Activated T-cell treated with anti-CD3 and anti-CD28 coated beads for 24 hours (primary cell): ENCODE measurements at places on chromosomes 2 and 18.

DNA sequence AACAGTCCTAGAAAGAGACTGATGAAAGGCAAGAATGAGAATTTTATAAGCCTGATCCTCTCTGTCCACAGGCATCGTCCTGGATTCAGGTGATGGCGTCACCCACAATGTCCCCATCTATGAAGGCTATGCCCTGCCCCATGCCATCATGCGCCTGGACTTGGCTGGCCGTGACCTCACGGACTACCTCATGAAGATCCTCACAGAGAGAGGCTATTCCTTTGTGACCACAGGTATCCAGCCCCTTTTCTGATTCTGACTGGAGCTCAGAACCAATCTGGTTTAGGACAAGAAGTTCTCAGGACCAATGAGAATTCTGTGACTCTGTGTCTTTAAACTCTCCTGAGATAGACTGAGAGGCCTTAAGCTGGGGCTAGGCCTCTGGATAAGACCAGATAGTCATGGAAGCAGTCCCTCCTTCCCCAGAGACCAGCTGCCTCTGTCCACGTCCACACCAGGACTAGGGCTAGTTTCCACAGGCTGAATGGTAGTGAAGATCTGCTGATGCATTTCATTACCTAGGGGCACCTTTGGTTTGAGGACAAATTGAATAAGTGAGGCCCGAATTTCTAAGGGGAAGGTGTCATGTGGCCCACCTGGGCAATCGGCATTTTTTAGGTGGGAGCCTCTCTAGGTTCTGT lies 13.1 kb upstream of the DGUOK start:
- no peak for DNase-seq

DNA sequence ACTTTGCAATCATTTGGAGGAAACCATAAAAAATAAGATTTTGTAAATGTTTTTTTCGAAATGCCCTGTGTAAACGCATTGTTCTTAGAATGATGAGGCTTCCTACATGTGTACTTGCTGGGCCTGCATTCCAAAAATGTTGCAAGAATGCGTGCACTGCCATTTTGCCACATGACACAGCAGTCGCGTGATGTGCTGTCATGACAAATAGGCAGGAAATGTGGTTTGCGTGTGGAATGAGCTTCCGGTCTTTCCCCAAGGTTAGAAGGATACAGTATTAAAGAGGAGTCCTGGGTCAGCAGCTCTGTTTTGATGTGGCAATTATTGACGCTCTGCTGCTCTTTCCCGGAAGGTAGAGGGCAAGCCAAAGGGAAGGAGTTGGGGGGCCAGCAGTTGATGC lies 18.1 kb upstream of the SERPINB2 start:
- no peak for DNase-seq

DNA sequence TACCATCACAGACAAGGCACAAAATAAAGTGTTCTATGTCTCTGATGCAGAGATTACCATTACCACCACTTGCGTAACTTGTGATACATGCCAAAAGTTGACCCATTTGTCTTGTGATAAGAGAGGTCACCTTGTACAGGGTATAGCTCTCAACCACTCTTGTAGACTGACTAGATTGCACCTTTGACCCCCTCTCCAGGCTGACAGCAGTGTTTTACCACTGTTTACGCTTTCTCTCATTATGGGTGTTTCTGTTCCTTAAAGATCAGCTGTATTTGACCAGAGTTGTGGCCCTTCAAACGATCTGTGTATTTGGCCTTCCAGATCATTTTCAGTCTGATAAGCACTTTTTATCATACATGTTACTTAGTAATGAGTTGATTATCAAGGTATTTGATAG lies 215.7 kb upstream of the HNMT start:
- DNase-seq: no peak

DNA sequence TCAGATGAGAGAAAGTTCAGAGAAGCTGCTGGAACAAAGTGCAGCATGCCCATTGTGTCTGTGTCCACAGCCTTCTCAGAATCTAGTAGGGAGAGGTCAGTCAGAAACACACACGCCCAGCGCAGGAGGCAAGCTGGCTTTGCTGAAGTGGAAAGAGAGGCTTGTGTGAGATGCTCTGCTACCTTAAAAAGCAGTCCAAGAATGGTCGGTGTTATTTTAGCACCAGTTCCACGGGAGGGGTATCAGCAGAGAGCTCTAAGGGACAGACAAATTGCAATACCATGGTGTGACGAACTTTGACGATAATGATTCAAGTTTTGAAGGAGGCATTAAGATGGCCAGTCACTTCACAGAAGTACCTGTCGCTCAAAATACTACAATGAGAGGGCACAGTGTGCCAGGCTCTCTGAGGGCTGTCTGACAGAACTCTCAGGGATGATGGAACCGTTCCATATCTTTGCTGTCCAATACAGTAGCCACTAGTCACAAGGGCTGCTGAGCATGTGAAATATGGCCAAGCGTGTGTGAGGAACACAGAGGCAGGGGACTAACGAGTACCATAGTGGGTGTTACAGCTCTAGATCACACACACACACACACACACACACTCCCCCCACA lies 237.5 kb upstream of the TMEM200C start:
- no peak for DNase-seq
